ENCODE measurements at places on chromosomes 7 and 10.

- no peak for DNase-seq
These were observed 73.7 kb downstream of the PPP1R3C start for GRCh38 chr10:91559169-91559568.

DNA sequence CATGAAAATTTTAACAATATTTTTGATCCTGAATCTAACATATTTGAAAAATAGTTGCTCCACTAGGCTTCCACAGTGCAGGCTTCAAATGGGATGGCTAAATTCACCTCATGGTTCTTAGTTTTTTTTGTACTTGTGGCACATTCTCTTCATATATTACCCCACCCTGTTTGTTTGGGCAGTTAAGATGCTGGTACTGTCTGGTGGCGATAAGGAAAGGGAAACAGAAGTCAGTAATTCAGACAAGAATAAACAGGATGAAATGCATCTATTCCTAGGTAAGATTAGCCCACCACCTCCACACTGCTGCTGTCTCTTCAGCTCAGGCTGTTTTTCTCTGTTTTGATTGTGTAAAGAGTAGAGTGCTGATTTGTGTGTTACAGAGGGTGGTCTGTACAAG lies 44.2 kb downstream of the GLRX3 start:
- DNase-seq = no peak

DNA sequence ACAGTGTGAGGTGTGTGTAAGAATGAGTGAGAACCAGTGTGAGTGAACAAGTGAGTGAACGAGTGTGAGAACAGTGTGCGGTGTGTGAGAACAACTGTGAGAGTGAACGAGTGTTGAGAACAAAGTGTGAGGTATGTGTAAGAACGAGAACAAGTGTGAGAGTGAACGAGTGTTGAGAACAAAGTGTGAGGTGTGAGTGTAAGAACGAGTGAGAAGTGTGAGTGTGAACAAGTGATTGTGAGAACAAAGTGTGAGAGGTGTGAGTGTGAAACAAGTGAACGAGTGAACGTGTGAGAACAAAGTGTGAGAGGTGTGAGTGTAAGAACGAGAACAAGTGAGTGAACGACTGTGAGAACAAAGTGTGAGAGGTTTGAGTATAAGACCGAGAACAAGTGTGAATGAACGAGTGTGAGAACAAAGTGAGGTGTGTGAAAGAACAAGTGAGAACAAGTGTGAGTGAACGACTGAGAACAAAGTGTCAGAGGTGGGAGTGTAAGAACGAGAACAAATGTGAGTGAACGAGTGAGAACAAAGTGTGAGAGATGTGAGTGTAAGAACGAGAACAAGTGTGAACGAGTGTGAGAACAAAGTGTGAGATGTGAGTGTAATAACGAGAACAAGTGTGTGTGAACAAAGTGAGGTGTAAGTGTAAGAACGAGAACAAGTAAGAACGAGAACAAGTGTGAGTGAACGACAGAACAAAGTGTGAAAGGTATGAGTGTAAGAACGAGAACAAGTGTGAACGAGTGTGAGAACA lies 47.9 kb downstream of the ESYT2 start:
- no peak for DNase-seq

- DNase-seq = no peak
These were observed 1.1 kb upstream of the STEAP2 start for GRCh38 chr7:90210475-90210874.

DNA sequence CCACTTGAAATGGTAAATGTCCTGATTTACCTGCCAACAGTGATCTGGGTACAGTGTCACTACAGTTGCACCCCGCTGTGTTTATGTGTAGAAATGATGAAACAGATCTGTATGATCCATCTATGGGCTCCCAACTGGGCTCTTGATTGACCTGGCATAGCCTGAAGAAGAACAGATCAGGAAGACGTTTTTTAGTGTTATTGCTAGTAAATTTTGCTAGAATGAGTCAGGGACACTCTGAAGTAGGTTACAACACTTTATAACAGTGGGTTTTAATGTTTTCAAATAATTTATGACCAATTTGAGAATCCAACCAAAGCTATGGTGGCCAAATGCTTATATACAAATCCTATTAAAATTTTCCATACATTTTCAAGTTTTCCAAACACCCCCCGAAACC lies 110.3 kb downstream of the DKK1 start:
- no peak for DNase-seq

DNA sequence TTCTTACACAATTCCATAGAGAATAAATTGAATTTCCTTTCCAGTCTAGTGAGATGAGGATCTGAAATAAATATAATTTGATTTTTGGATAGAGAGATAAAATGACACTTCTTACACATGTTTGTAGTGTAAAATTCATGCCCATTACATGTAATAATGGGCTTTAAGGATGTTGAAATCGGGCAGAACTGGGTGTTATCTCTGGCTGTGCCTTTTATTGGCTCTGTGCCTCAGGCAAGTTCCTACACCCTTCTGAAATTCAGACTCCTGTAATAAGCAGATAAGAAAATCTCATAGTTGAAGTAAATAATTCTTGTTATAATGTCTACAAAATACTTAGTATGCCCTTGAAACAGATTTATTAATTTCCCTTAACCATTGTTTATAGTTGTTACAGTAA lies 125.6 kb downstream of the SEMA3A start:
- DNase-seq = no peak

DNA sequence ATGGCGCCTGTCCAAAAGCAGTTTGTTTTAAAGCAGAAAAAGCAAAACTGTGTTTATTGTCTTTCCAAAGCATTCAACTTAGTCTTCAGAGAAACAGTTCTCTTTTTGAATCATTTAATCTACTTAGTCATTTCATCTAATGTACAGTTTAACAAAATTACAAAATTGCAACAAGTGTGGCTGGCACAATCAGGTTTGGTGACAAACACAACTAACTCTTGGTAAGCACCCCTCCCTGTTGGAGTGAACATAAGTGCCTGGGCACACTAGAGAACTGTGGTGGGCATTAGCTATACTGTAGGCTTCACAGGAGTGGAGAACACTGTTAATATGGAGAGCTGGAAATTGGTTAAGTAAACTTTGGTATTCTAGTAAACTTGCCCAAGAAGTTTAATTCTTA lies 6.9 kb downstream of the CREM start:
- DNase-seq = no peak

DNA sequence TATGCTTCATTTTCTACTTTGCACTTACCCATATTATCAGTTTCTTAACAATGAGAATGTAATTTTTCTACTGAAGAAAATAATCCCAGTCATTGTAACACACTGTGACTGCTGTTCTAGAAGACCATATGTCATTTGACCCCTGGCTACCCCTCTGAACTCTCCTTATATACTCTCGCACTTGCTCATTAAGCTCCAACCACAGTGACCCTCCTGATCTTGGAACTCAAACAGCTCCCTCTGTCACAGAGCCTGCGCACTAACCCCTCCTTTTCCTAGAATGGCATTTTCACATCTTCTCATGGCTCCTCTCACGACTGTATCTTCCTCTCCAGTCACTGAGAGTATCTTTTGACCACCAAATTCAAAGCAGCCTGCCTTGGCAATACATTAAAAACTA lies 169.7 kb downstream of the CACNA2D1 start:
- DNase-seq = no peak

DNA sequence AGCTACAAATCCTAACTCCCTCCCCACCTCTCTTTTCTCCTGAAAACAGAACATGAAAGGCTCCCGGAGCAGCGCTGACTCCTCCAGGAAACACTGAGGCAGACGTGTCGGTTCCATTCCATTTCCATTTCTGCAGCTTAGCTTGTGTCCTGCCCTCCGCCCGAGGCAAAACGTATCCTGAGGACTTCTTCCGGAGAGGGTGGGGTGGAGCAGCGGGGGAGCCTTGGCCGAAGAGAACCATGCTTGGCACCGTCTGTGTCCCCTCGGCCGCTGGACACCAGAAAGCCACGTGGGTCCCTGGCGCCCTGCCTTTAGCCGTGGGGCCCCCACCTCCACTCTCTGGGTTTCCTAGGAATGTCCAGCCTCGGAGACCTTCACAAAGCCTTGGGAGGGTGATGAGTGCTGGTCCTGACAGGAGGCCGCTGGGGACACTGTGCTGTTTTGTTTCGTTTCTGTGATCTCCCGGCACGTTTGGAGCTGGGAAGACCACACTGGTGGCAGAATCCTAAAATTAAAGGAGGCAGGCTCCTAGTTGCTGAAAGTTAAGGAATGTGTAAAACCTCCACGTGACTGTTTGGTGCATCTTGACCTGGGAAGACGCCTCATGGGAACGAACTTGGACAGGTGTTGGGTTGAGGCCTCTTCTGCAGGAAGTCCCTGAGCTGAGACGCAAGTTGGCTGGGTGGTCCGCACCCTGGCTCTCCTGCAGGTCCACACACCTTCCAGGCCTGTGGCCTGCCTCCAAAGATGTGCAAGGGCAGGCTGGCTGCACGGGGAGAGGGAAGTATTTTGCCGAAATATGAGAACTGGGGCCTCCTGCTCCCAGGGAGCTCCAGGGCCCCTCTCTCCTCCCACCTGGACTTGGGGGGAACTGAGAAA lies 30.4 kb downstream of the PFKFB3 start:
- no peak for DNase-seq

- DNase-seq = peak; percentile 67
These were observed 227.0 kb downstream of the DKK1 start for GRCh38 chr10:52541006-52541473.

DNA sequence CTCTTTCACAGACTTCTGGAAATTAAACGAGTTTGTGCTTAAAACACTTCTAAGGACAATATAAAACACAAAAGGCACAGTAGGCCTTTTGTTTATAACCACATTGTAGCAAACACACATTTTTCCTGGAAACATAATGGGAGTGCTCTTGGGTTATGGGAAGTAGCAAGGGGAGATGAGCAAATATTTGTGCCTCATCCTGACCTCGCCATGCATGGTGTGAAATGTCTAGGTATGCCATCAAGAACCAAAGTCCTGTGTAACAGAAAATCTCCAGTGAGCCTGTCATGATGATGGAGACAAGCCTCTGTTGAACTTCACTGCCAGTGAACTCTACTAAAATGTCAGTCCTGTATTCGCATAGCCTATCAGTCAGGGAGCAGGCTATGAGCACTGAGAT lies 1029.6 kb downstream of the LRMDA start:
- no peak for DNase-seq

- peak; percentile 61 for DNase-seq
These were observed 627 bp downstream of the DUSP5 start for GRCh38 chr10:110498087-110498981.

DNA sequence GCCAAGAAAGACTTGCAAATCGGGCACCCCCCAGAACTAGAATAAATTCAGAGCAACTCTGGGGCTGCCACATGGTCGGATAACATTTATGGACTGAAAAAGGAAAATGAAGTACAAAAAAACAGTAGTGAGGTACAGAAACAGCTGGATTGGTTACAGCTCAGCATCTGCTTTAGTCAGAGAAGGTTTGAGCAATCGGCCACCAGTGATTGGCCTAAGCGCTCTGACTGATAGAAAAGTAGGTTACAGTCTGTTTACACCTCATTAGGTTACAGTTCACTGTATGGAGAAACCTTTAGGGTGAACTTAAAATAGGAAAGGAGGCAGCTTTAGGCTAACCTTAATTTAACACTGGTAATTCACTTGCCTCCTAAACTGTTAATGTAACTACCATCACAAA lies 102.0 kb upstream of the DKK1 start:
- no peak for DNase-seq

- no peak for DNase-seq
These were observed at the start of gene PAXIP1 for GRCh38 chr7:155003092-155003375. Gene PAXIP1 (minus strand): TSS chr7:155003124. CDS start chr7:155002929, 195 bp downstream.

GRCh38 chr10:92238586-92239098 lies 52.2 kb downstream of the CPEB3 start:
- peak; percentile 63 for DNase-seq

DNA sequence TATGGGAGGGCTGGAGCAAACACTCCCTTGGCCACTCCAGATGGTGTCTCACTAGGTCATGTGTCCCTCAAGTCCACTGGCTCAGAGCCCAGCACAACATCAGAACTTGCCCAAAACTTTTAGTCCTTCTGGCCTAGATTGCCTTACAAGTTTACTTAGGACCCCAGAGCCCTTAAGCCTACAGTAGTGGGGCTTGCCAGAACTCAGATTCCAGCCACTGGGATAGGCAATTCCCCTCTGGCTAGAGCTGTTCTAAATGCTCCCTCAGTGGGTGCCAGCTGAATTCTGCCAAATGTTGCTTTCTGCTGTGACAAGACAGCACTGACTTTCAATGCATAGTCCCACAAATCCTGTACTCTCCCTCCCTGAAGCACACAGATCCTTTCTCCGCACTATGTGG lies 331.1 kb downstream of the HTR7 start:
- DNase-seq = no peak

DNA sequence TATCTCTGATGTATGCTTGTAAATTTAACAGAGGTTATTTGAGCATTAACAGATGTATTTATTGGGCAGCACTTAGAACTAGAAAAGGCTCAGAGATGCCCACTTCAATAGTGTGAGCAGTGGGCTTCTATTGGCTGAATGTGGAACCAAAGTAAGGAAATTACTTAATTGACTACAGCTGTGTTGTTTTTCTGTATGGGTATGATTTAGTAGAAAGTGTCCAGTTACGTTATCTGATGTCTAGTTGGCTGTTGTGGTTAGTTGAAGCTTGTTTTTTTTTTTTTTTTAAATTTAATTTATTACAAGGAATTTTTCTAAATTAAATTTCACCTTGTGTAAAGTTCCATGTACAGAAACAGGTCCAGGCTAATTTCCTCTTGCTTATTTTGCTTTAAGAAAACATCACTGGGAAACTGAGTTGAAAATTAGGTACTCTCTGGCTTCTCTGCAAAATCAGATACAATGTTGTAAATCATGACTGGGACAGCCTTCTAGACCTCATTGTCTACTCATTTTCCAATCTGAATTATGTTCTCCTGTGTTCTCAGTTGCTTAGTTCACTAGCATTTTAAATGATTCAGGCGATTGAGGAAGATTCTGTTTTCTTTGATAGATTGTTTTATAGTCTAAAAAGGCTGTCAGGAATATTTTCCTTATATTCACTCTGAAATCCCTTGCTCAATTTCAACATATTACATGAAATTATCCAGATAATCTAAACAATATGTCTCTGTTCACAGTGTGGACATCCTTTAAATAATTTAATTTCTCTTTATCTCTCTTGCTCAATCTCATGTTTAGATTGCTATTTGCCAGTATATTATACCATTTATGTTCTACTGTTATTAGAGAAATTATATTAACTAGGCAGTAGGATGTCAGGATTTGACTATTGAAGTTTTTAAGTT lies 53.0 kb downstream of the PHF14 start:
- peak; percentile 1 for DNase-seq

DNA sequence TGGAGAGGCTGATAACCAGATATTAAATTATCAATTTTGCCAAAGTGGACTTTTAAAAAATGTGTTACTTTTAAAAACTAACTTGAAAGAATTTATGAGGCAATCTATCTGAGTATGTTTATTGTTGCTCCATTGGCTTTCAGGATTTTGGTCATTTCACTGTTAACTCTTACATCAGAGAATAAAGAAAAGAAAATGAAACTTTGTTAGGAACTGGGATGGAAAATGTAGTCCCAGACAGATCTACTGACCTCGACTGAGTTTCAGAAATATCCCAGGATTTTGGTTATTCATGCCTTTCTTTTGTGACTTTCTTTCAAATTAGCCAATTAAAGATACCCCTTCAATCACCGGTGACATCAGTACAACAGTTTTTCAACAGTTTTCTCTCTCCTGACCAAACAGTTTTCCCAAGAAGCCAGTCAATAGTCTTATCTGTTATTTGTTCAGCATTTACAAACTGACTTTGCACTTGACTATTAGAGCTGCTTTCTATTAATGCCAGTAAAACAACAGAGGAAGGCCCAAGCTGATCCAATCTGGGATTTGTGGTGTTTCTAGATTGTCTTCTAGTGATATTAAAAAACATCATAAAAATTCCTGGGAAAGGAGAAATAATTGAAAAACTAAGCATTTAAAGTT lies 35.8 kb downstream of the NRBF2 start:
- DNase-seq = no peak

GRCh38 chr7:50554431-50555322 lies 10.5 kb downstream of the DDC start:
- DNase-seq = no peak

Data from M059J (cell line).